Stimulated activated CD4-positive, alpha-beta T cell treated with anti-CD3 and anti-CD28 coated beads, Interleukin-12 subunit alpha, Interleukin-12 subunit beta, amount 100 ng/mL, for 4 hours (primary cell): ENCODE measurements at places on chromosomes 2 and 18.

GRCh38 chr2:3172265-3172935 lies 205.2 kb downstream of the EIPR1 start:
- no peak for DNase-seq

- DNase-seq = no peak
Observed at GRCh38 chr2:106956879-106957278, 70.9 kb upstream of the ST6GAL2 start.

DNA sequence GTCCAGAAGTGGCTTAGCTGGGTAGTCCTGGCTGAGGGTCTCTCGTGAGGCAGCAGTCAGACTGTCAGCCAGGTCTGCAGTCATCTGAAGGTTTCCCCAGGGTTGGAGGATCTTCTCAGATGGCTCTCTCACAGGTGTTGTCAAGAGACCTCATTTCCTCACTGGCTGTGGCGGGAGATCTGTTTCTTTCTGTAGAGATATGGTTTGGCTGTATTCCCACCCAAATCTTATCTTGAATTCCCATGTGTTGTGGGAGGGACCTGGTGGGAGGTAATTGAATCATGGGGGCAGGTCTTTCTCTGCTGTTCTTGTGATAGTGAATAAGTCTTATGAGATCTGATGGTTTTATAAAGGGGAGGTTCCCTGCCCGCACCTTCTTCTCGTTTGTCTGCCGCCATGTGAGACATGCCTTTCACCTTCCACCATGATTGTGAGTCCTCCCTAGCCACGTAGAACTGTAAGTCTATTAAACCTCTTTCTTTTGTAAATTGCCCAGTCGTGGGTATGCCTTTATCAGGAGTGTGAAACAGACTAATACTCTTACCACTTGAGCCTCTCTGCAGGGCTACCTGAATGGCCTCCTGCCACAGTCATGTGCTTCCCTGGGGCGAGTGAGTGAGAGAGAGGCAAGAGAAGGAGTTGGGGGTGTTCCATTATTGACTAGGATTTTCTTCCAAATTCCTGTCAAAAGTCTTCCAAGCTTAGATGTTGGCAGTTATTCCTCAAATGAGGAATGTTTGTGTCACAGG lies 23.6 kb downstream of the MALT1 start:
- DNase-seq = no peak

GRCh38 chr2:237244976-237245646 lies 159.4 kb downstream of the COPS8 start:
- no peak for DNase-seq

DNA sequence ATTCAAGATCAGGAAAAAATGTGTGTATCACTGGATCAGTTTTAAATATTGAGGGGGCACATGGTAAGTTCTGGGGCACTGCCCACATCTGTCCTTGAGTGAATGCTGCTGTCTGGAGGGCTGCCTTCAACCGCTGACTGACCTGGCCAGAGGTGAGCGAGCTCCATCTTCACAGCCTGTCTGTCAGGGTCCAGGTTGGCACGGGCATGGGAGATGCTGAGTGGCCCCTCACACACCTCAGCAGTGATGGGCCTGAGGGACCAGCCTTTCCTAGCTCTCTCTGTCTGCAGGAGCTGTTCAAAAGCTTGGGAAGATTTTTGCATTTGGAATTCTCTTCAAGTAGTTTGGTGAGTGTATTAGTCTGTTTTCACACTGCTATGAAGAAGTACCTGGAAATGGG lies 114.8 kb upstream of the ALKAL2 start:
- DNase-seq = no peak

- no peak for DNase-seq
Observed at GRCh38 chr2:611519-611918, 65.7 kb downstream of the TMEM18 start.

DNA sequence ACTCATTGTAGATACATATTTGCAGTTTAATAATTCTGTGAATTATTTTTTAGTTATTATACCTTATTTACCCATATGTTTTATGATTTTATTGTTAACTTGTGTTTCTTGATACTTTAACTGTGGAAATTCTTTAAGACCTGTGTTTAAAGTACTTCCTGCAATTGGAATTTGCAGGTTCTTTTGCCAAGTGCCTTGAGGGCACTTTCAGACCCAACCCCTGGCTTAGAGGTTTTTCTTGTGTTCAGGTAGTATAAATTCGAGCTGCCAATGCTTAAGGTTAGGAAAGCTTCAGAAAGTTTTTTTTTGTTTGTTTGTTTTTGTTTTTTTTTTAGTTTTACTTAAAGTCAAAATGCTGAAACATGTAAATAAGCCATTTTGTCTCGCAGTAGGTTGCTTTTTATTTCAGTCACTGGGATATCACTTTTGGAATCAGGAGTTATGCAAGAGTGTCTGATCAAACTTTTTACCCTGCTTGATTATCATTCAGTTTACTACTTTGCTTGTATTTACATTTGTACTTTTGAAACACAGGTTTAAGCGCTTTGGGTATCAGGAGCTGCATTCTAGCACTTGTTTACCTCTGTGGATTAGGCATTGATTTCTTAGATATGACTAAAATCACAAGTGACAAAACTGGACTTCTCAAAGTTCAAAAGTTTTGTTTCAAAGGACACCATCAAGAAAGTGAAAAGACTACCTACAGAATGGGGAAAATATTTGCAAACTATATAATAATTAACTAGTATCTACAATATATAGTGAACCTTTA lies 31.8 kb downstream of the TDRD15 start:
- DNase-seq = no peak

- no peak for DNase-seq
Observed at GRCh38 chr2:119301413-119301812, 65.2 kb downstream of the C2orf76 start.

- DNase-seq = no peak
Observed at GRCh38 chr2:84424152-84424551, 34.9 kb downstream of the SUCLG1 start.

GRCh38 chr2:206859330-206859739 lies 80.0 kb upstream of the CPO start:
- no peak for DNase-seq

DNA sequence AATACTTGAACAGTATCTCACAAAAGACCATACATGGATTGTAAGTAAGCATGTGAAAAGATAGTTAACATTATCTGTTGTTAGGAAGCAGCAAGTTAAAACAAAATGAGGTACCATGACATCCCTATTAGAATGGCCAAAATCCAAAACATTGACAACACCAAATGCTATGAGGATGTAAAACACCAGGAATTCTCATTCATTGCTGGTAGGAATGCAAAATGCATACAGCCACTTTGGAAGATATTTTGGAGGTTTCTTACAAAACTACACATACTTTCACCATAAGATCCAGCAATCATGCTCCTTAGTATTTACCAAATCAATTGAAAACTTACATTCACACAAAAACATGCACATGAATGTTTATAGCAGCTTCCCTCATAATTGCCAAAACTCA lies 30.9 kb upstream of the ICOS start:
- no peak for DNase-seq

- no peak for DNase-seq
Observed at GRCh38 chr2:36193680-36194079, 161.9 kb upstream of the CRIM1 start.

DNA sequence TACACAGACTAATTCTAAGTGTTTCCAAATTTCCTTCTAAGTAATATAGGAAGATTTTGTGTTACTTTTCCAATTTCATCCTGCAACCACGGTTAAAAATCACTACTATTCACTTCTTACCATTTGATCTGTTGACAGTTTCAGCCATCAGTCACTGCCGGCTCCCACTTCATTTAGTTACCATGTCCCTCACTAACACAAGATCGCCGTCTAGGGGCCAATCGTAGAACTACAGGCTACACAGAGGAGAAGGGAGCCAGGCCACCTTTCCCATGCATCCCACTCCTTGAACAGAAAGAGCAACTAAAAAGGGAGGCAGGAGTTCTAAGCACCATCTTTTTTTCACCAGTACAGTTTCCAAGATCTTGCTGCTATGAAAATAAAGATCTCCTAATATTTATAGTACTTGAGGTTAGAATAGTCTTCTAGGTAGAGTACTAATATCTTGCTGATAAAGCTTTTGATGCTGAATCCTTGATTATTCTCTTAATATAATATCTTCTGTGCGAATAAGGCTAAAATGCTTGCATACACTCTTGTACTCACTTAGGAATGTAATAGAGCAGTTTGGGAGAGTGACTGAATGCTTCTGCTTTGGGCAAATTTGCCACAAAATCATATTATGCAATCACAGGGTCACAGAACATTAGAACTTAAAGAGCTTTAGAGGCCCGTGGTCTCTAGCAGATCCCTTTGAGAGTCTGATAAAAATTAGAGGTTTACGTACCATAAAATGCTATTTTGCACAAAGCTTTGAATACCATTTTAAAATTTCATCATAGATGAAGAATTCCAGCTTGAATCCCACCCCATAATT lies 39.5 kb upstream of the CYP1B1 start:
- peak; percentile 66 for DNase-seq

DNA sequence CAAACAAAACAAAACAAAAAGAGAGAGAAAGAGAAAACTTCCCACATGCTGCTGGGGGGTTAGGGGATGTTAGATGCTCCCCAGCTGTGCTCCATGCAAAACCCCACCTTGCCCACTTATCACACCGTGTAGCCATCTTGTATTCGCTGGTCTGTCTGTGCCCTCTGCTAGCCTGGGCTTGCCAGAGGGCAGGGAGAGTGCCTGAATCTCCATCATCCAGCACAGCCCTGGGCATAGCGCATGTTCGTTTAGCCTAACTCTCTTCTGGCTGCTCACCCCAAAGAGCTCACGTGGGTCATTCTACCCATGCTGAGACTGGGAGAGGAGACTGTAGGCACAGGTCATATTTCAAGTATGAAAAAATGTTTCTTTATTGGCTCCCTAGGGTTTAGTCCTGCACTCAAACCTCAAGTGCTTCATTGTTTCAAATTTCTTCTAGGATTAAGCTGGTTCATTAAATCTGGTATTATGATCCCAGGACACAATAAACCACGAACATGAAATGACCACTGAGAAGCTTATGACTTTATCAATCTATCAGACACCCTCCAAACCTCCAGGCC lies 100.5 kb downstream of the KCNF1 start:
- no peak for DNase-seq

DNA sequence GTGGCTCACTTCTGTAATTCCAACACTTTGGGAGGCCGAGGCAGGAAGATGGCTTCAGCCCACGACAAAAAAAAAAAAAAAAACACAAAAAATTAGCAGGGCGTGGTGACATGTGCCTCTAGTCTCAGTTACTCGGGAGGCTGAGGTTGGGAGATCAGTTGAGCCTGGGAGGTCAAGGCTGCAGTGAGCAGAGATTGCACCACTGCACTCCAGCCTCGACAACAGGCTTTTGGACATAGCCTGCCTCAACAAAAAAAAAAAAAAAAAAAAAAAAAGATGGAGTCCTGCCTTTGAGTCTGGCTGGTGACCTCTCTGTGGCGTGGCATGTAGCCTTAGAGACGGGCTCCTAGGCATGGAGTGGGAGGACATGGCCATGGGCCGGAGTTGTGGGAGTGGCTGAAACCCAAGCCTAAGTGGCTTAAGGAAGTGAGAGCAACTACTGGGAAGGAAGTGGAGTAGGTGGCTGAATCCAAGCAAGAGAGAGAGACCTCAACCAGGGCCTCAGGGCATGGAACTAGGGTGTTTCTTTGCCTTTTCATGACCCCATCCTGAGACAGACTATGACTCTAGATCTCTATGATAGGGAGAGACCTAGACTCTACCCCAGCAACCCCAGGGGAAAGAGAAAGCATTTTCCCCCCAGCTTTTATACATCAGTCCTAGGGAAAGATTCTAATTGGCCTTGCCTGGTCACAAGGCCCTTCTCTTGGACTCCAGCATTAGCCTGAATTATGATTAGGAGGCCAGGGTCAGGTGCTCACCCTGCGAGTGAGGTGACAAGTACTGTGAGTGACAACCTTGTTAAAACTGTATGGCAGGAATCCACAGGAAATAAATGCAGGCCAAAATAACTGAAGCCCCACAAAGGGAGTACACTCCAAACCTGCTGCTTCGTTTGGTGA lies 34.2 kb downstream of the NPAS2 start:
- no peak for DNase-seq

GRCh38 chr2:196413821-196414274 lies 225.7 kb upstream of the CCDC150 start:
- no peak for DNase-seq

DNA sequence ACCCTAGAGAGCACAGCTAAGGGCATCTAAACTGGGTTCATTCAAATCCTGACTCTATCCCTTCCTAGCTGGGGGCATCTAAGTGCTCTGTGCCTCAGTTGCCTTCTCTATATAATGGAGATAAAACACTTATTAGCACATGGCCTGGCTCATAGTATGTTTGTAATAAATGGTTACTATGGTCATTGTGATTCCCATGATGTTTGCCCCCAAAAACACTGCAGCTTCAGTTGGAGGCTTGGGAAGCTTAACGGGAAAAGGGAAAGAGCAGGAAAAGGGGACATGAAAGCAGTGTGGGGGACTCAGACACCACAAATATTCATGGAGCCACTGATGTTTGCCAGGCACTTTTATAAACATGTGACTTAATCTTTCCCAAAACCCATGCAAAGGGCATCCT lies 118.1 kb downstream of the INHBB start:
- no peak for DNase-seq

DNA sequence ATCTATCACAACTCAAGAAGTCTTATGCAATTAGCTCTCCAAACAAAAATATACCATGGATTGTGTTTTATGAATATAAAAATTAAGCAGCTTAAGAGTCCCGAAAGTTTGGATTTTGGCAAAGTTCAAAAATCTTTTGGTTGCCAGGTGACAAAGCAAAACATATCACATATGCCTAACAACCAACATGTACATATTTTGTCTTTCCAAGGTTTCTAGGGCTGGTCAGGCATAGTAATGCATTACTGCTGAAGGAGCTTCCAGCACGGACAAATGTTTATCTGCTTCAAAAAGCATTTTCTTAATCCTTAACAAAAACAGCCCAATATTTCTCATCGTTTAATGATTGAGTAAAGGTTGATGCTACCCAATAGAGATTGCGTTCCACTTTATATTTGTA lies 1327.1 kb upstream of the ZEB2 start:
- DNase-seq = no peak

DNA sequence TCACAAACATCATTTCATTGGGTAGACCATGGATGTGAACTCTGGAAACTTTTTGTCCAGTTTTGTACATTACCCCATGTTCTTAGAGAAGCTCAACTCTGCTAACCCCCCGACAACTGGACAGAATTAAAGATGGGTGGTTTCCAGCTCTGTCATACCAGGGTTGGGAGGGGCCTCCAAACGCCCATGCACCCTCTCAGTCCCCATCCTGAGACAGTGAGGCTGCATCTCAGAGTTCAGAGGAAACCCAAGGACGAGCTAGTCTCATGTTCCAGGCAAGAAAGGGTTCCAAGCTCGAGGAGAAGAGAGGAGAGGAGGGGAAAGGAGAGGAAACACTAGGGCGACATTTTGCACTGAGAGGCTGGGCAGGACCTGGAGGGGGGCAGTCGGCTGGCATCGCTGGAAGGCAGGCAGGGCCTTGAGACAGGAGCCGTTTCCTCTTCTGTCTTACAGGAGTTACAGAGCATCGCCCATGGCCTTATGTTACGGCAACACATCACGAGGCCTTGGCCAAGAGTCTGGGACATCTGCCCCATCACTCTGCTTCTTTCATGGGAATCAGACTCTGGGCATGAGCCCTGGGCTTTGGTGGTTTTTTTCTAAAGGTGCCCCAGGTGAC lies 16.4 kb downstream of the MAL start:
- DNase-seq = no peak
